Spleen (tissue), 13 donors: ENCODE measurements at places on chromosomes 1 and 21. TPM values are rescaled to one million over a fixed set of nuclear protein-coding genes. Genes with fewer than 3 reads are reported as not detected.

GRCh38 chr1:116679828-116680628 lies 12.5 kb upstream of the IGSF3 start:
- no peak for DNase-seq

- DNase-seq = no peak
These were observed 13.2 kb upstream of the SLC41A1 start for GRCh38 chr1:205826016-205826806.

GRCh38 chr1:35001743-35002142 lies 16.6 kb upstream of the TMEM35B start:
- DNase-seq = no peak

- DNase-seq = no peak
These were observed 808.6 kb upstream of the ADGRL4 start for GRCh38 chr1:79815115-79815514.

GRCh38 chr21:42556960-42557359 lies 43.3 kb downstream of the SLC37A1 start:
- DNase-seq = peak; percentile 69

- DNase-seq = no peak
These were observed 24.1 kb downstream of the EIF4G3 start for GRCh38 chr1:21152423-21153100.

GRCh38 chr21:14076143-14076806 lies 134.5 kb downstream of the LIPI start:
- DNase-seq = no peak

DNA sequence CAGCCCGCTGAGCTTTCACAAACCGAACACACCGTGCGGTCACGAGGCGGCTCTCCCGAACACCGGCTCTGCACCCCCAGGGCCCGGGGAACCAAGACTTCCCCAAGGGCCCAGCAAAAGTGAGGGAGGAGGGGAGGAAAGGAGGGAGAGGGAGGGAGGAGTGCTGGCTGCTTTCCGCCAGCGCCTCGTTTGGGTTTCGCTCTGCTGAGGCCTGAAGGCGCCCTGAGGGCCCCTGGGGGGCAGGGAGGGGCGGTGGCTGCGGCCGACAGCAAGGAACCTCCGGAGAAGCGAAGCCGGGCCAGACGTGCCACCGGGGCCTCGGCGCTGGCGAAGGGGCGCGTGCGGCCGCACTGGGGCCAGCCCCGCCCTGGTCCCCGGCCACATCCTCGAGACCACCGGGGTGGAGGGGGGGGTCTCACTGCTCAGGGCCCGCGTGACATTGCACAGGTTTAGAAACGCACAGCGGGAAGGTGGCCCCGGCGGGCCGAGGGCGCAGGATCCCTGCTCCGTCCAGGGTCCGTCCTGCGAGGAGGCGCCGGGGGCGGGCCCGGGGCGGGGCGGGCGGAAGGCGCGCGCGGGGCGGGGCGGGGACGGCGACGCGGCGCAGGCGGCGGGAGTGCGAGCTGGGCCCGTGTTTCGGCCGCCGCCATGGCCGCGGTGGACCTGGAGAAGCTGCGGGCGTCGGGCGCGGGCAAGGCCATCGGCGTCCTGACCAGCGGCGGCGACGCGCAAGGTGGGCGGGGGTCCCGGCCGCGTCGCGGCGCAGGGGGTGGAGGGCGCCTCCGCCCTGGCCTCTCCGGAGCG lies at the start of gene PFKL:
TSS of gene PFKL (plus strand) at position 596 of the 804 bp plus-strand sequence. CDS start at position 649, 53 bp downstream.
- peak; percentile 93 for DNase-seq

GRCh38 chr1:231442735-231443134 lies 20.6 kb upstream of the EGLN1 start:
- DNase-seq = no peak

- DNase-seq = no peak
These were observed 48.5 kb downstream of the BACE2 start for GRCh38 chr21:41216486-41216885.

GRCh38 chr21:43191971-43192370 lies 23.2 kb downstream of the CRYAA start:
- DNase-seq = no peak

FNDC10 gene
- total RNA-seq = 3.5 TPM

IBA57 gene
- total RNA-seq = 11.6 TPM

ZNF648 gene
- total RNA-seq = not detected

PRR9 gene
- not detected for total RNA-seq
